Parietal lobe (tissue), 2 donors: ENCODE measurements at places on chromosomes 11 and 22. TPM values are rescaled to one million over a fixed set of nuclear protein-coding genes. Genes with fewer than 3 reads are reported as not detected.

SEPTIN3 gene
- 227 TPM for total RNA-seq

MN1 gene
- total RNA-seq: 64.2 TPM

SCO2 gene
- total RNA-seq: 1.3 TPM

RPS6KB2 gene
- 16.0 TPM for total RNA-seq

PDE3B gene
- total RNA-seq: 52.0 TPM

AP1B1 gene
- total RNA-seq: 54.5 TPM

TSGA10IP gene
- total RNA-seq: not detected

CXCR5 gene
- not detected for total RNA-seq

ENTHD1 gene
- total RNA-seq: not detected

SCARF2 gene
- 1.6 TPM for total RNA-seq

ZBTB16 gene
- 21.3 TPM for total RNA-seq

EMSY gene
- 91.4 TPM for total RNA-seq

C11orf91 gene
- total RNA-seq: not detected

OSBP2 gene
- 62.3 TPM for total RNA-seq

MS4A4E gene
- total RNA-seq: not detected

ADAMTS8 gene
- total RNA-seq: 2.5 TPM

LDLRAD3 gene
- 65.7 TPM for total RNA-seq

OR52J3 gene
- not detected for total RNA-seq

DGKZ gene
- 53.5 TPM for total RNA-seq

UBQLNL gene
- 1.9 TPM for total RNA-seq

TRIM22 gene
- total RNA-seq: 20.7 TPM

OLFML1 gene
- total RNA-seq: 0.94 TPM

SUSD2 gene
- total RNA-seq: 0.31 TPM

APOL5 gene
- total RNA-seq: not detected

LRRC32 gene
- 1.3 TPM for total RNA-seq

OR52I2 gene
- not detected for total RNA-seq

KRTAP5-1 gene
- total RNA-seq: not detected

NAP1L4 gene
- 235 TPM for total RNA-seq

YPEL4 gene
- total RNA-seq: 5.6 TPM

ANKK1 gene
- not detected for total RNA-seq

SLC1A2 gene
- total RNA-seq: 271 TPM

SESN3 gene
- total RNA-seq: 94.2 TPM

KBTBD4 gene
- total RNA-seq: 33.5 TPM

CHCHD10 gene
- 5.3 TPM for total RNA-seq

C22orf15 gene
- total RNA-seq: not detected

PARVG gene
- total RNA-seq: 1.9 TPM

LMNTD2 gene
- total RNA-seq: not detected

ZNRF3 gene
- 9.1 TPM for total RNA-seq

TRPM5 gene
- total RNA-seq: not detected

OR52N4 gene
- total RNA-seq: 0.63 TPM

TEX54 gene
- total RNA-seq: not detected

SLC22A8 gene
- total RNA-seq: not detected

PPP2R1B gene
- total RNA-seq: 24.4 TPM

TMEM45B gene
- 0.94 TPM for total RNA-seq

THYN1 gene
- total RNA-seq: 42.3 TPM

MICAL3 gene
- total RNA-seq: 117 TPM
